ENCODE measurements at places on chromosomes 5 and 9.

GRCh38 chr9:126534431-126535186 is 79.1 kb upstream of the LMX1B start:
- ATAC-seq, result peak; percentile 81

DNA sequence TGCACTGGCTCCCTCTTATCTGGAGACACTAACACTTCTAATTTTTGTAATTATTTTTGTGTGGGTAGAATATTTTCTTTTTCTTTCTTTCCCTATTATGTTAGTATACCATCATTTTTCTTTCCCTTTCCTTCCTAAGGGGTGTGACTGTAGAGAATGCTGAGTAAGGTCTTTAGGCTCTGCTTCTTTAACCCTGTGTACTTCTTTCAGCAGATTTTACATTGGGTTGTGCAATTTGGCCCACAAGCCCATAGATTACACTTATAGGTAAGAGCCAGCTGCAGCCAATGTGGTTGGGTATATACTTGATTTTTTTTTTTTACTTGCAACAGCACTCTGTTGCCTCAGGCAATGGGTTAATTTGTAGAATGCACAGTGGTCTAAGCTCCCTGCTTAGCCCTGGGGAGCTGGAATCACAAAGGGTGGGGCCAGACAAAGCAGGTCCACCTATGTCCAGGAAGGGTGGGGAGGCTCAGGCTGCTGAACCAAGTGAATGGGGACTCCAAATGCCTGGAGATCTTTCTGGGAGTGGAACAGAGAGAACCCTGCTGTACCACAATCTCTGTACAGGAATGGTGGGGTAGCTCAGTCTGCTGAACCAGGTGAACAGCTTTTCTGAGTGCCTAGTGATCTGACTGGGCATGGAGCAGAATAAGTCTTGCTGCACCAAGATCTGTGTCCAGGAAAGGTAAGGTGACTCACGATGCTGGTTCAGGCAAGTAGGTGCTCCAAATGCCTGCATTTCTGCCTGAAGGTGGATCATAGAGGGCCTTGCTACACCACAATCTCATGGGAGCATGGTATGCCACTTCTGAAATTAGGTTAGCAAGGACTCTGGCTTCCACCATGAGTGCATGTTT is 64.9 kb downstream of the SLC25A46 start:
- no peak for ATAC-seq

GRCh38 chr5:74693191-74693590 is 8.2 kb downstream of the HEXB start:
- ATAC-seq, result no peak

DNA sequence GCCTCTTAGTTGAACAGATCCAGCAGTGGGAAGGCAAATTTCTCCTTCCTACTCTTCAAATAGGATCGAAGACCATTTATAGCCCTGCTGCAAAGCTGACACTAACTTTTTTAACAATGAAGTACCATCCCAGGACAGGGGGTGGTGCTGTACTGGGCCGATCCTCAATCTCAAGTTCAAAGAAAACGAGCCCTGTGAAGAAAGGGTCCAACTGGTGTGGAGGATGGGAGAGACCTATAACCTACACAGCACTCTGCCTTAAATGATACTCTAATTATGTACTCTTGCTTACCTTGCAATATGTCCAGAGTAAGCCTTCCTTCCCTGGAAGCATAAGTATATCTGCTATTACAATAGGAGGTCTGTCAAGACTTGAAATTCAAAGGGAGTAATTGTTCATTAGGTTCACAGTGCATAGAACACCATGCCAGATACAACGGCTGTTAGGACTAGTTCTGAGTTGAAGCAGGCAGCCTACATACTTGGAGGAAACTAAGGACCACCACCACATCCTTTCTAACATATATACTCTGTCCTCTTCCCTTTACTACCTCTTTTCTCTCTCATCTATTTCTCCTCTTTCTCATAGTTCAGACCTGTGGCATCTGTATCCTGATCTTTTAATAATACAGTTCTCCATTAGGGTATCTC is 6.2 kb downstream of the ETF1 start:
- peak; percentile 75 for ATAC-seq

DNA sequence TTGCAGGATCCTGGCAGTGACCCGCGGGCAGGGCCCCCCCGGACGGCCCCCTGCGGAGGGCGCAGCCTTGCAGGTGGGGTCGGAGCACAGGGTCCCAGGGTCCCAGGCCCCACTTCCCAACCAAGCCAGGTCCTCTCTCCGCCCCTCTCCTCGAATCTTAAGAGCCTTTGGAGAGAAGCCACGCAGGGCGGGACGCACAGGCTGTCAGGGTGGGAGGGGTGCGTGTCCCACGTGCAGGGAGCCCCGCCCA is 18.4 kb upstream of the EGFL7 start:
- ATAC-seq, result no peak

GRCh38 chr9:71704796-71705195 is 63.5 kb downstream of the CEMIP2 start:
- ATAC-seq, result no peak

- ATAC-seq, result no peak
These were observed 294.2 kb upstream of the PTGER4 start for GRCh38 chr5:40385544-40385943.

DNA sequence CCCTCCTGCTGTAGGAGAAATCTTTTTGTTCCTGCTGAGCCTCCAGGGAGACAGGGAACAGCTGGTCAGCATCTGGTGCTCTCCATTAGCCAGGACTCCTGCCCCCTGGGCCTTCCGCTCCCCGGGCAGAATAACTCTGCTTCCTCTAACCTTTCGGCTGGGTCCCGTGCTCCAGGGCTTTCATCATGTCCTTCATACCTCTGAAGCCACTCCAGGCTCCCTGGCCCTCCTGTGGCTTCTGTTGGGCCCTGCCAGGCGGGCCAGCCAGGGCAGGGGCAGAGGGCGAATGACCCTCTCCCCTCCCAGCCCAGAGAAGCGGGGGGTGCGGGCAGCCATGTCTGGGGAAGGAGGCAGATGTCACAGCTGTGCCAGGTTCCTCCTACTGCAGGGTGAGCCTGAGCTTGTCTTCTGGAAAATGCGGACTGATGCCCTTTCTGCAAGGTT is 81.7 kb upstream of the LMX1B start:
- no peak for ATAC-seq

DNA sequence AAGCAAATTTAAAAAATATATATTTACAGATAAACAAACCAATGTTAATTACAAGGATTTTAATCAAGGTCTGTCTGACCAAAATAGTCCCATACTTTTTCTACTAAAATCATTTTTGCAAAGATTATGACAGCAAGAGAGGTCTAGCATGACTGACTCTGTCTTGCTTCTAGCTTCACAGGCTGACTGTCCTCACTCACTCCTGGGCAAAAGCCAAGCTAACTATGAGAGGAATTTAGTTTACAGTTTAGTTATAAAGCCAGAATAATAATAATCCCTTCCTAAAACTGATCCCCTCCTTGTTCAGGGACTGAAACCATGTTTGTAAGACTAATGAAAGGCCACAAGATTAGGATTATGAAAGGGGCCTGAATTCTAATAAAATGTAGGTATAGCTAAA is 45.5 kb upstream of the HMGCS1 start:
- ATAC-seq, result no peak

DNA sequence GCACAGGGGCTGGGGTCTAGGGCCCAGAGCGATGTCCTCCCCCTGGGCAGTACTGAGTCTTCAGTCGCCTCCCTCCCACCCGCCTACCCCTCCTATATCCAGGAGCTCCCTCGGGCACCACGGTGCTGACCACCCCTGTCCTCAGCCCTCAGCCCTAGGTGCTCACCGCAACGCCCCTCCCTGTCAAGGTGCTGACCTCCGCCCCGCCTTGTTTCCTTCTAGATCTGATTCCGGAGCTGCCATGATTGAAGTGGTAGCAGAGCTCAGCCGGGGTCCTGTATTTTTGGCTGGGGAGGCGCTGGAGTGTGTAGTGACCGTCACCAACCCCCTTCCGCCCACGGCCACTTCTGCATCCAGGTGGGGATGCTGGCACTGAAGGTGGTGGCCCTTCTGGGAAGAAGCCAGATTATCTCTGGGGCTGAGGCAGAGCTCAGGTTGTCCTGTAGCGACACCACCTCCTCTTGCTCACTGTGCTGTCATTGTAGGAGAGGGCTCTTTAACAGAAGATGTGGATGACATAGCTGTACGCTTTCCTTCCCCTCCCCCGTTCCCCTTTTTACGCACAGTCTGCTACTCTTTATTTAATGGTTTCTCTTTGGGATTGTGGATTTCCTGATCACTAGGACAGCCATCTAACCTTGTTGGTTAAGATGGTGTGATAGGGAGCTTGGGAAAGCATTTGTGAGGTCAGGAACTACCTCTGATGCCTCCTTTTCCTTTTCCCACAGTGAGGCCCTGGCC is 598 bp downstream of the RGP1 start:
- peak; percentile 46 for ATAC-seq

DNA sequence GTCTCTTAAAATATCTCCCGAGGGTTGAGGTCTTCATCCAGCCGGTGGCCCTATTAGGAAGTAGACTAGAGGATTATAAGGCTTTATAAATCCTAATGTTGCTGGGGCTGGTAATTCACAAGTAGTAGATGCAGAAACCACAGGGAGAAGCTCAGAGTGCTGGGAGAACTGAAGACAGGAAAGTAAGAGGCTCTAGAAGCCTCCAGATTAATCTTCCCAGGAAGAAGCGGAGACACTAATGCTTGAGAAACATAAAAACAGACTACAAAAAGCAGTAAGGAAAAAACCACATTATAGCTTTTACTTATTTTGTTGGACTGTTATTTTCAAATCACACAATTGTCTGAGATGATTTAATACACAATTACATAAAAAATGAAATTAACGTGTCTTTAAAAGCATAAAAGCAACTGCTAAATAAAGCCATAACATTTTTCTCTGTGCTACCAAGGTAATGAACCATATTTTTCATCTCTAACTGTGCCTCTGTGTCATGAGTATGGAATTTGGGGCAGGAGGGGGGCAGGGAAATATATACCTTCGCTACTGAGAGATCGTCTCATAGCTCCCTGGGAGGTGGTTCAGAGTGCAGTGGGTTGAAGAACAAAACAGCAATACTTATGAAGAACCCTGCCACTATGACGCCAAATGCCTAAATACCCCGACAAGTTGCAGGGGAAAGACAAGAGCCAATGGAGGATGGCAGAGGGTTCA is 806.2 kb upstream of the WWC1 start:
- no peak for ATAC-seq

DNA sequence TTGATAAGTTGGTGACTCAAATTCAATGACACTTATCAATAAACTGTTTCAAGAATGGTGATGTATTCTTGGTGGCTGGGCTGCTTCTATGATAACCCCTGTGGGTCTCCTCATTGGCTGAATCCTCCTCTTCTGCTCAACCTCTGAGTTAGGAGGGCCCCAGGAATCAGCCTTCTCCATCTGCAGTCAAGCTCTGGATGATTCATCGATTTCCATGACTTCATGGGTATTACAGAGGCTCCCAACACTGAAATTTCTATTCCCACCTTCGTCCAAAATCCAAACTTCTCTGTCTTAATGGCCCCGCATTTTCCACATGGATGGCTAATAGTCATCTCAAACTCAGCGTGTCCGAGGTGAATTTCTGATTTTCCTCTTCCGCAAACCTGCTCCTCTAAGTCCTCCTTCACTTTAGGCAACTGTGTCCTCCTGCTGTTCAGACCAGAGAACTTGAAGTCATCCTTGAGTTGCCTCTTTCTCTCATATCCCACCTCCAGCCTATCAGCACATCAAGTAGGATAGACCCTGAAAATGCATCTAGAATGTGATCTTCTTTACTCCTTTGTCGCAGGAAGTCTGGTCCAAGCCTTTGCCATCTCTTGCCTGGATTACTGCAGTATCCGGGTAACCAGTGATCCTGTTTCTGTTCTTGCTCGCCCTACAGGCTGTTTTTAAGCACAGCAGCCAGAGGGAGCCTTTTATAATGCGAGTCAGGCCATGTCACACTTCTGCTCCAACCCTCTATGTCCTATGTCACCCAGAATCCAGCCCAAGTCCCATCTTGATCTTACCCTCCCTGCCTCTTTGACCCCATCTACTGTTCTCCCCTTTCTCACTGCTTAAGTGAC is 41.4 kb upstream of the IL7R start:
- ATAC-seq, result peak; percentile 91

- no peak for ATAC-seq
These were observed 274.6 kb downstream of the TMEM38B start for GRCh38 chr9:105968811-105969466.

GRCh38 chr5:58016358-58016757 is 443.5 kb downstream of the PLK2 start:
- ATAC-seq, result no peak

DNA sequence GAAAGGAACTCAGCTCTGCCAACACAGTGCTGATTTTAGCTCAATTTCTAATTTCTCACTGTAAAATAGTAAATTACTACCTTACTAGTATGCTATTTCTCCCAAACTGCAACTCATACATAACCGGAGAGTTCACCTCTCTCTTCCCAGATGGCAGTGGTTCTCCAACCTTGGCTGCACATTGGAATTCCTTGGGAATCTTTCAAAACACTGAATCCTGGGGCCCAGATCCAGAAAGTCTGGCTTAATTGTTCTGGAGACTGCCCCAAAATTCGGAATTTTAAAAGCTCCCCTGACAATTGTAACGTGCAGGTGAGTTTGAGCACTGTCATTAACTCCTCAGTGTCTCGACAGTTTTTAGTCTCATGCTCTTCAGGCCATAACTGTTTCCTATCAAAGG is 100.3 kb downstream of the SLC1A3 start:
- no peak for ATAC-seq

- ATAC-seq, result peak; percentile 84
These were observed 52.0 kb upstream of the DAPK1 start for GRCh38 chr9:87445646-87446045.

DNA sequence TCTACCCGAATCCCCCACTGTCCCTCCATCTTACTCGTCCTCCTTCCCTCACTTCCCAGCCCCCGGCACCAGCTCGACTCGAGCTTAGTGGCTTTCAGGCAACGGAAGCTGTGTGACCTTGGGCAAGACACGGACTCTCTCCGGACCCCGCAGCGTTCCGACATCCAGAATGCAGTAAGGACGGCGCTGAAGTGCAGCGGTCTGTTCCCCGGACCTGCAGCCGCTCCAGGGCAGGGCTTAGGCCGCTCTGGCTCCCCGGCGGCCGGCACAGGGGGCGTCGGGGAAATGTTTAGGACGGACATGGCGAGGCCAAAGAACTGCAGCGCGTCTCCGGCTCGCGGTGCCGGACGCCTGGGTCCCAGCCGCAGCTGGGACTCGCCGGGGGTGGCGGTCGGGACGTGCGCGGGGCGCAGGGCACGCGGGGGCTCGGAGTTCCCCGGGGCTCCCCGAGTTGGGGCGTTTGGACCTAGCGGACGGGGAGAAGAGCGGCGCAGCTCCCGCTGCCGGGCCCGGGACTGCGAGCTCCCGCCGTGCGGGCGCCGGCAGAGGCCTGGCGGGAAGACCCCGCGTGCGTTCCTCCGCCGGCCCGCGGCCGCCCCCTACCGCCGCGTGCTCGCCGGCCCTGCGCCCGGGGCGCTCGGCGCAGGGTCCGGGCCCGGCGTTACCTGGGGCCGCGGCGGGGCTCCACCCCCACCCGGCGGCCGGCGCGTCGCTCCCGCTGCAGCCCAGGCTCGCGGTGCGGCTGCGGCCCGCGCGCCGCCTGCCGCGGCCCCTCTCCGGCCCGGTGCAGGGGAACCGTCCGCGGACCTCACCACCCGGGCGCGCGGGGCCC is 5.6 kb upstream of the RNF44 start:
- peak; percentile 31 for ATAC-seq
